GM12878 (cell line): ENCODE measurements at places on chromosomes 4 and X. TPM values are rescaled to one million over a fixed set of nuclear protein-coding genes. Genes with fewer than 3 reads are reported as not detected.

XAGE1B gene
- total RNA-seq, result not detected in 2 replicates

BMPR1B gene
- total RNA-seq, result not detected in 2 replicates

DNA sequence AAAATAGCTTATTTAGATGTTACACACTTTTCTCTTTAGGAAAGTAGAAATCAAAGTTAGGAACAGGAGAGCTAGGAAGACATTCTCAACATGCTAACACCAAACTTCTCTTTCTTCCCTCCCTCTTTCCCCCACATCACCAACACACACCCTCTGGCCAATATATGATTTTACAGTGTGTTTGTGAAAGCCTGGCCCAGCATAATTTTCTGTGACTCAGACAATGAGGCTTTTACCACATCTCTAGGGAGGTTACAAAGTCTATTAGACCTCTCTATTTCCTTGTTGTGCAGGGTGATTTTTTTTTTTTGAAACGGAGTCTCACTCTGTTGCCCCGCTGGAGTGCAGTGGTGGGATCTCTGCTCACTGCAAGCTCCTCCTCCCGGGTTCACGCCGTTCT is 189.9 kb downstream of the AASDH start:
- no peak for DNase-seq

GRCh38 chr4:88731381-88731780 is 33.8 kb upstream of the NAP1L5 start:
- DNase-seq, result no peak

DNA sequence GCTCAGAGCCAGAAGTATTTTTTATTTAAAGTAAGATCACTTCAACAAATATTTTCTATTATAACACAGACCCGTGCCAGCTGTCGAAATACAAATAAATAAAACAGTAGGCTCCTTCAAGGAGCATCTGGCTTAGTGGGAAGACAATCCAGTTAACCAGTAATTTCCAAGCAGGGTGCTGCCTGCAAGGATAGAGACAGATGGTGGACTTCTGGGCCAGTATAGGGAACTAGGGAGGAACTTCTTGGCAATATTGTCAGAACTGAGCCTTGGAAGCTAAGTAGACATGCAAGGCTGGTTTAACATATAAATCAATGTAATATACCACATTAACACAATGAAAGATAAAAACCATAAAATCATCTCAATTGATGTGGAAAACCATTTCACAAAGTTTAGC is 17.0 kb upstream of the MTMR1 start:
- DNase-seq, result no peak

GRCh38 chr4:7648544-7649395 is 214.0 kb upstream of the PSAPL1 start:
- DNase-seq, result no peak
